HCT116 (cell line): ENCODE measurements at places on chromosomes 5 and 9. TPM values are rescaled to one million over a fixed set of nuclear protein-coding genes. Genes with fewer than 3 reads are reported as not detected.

FAM163B gene
- total RNA-seq: not detected

SLC22A4 gene
- total RNA-seq: 0.59 TPM

PRUNE2 gene
- 0.59 TPM for total RNA-seq

ZNF300 gene
- total RNA-seq: 0.05 TPM

SLC2A8 gene
- total RNA-seq: 16.8 TPM

ANKRD34B gene
- total RNA-seq: not detected

SPINK13 gene
- total RNA-seq: not detected

PCDHB10 gene
- total RNA-seq: not detected

RGS7BP gene
- not detected for total RNA-seq

PCDHAC1 gene
- total RNA-seq: 1.0 TPM

IFNA13 gene
- not detected for total RNA-seq

SMIM32 gene
- total RNA-seq: not detected

GRIN3A gene
- total RNA-seq: not detected

SLCO4C1 gene
- 0.12 TPM for total RNA-seq

GAPVD1 gene
- 53.1 TPM for total RNA-seq

ADRB2 gene
- 0.25 TPM for total RNA-seq

EPB41L4A gene
- total RNA-seq: 2.8 TPM

WDR38 gene
- total RNA-seq: not detected

NUTM2F gene
- not detected for total RNA-seq

TMEM252 gene
- not detected for total RNA-seq

ANKRD18B gene
- total RNA-seq: 3.9 TPM

CMYA5 gene
- total RNA-seq: 0.22 TPM

FYB1 gene
- 0.42 TPM for total RNA-seq

PCA3 gene
- total RNA-seq: not detected

PTGR1 gene
- total RNA-seq: 53.9 TPM

MED22 gene
- 18.6 TPM for total RNA-seq

DTWD2 gene
- total RNA-seq: 5.2 TPM

IRX1 gene
- total RNA-seq: not detected

TMC1 gene
- 0.57 TPM for total RNA-seq

SPATA31A3 gene
- total RNA-seq: not detected

CCNO gene
- 12.1 TPM for total RNA-seq

PRLR gene
- 0.10 TPM for total RNA-seq

TEX48 gene
- not detected for total RNA-seq

CDC20B gene
- not detected for total RNA-seq

SPINK9 gene
- not detected for total RNA-seq

ACTBL2 gene
- total RNA-seq: 0.07 TPM

PCDHGB6 gene
- total RNA-seq: 0.22 TPM

LCN15 gene
- total RNA-seq: 0.76 TPM

PRR16 gene
- total RNA-seq: 0.42 TPM

OBP2B gene
- not detected for total RNA-seq

PCDHGA3 gene
- total RNA-seq: not detected
